ENCODE measurements at places on chromosomes 12 and 14. TPM values are rescaled to one million over a fixed set of nuclear protein-coding genes. Genes with fewer than 3 reads are reported as not detected.

The CISTR gene
- total RNA-seq, result not detected

The NT5DC3 gene
- total RNA-seq, result 5.6 TPM

The TBX5 gene
- not detected for total RNA-seq

The ANO2 gene
- total RNA-seq, result not detected

The GSC gene
- not detected for total RNA-seq
